ENCODE measurements at places on chromosomes 4 and X.

DNA sequence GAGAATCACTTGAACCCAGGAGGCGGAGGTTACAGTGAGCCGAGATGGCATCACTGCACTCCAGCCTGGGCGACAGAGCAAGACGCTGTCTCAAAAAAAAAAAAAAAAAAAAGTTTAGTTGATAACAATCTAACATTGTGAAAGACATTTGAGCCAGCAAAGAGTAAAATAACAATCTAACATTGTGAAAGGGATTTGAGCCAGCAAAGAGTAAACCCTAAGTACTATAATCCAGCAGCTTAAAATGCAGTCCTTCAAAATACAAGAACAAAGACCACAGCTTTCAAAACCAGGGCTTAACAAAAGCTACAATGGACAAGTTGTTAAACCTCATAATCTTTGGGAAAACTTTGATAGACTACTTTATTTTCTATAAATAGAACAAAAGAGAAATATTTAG is 16.9 kb downstream of the MFAP3L start:
- DNase-seq: peak; percentile 50

- no peak for DNase-seq
These were observed 32.7 kb downstream of the DHX15 start for GRCh38 chr4:24551492-24552289.

DNA sequence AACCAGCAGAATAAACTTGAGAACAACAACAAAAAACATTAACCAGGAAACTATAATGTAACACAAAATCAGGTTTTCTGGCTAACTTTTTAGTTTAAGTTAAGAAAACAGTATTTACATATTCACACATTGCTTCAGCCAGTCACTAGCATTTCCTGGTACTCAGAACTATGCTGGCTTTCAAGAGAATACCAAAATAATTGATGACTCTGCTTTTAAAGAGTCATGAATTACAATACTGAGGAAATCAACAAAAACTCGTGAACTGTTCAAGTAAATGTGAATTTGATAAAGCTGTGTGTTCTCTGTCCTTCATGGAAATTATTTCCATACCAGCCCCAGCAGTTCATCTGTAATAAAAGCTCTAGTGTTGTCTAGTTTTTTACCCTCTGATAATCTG is 27.4 kb downstream of the PRSS12 start:
- no peak for DNase-seq

- no peak for DNase-seq
These were observed 289.9 kb downstream of the GASK1B start for GRCh38 chr4:157882901-157883300.

- peak; percentile 88 for DNase-seq
These were observed at the start of gene WWC2 for GRCh38 chr4:183098723-183099536. TSS of gene WWC2 (plus strand) at chr4:183099257. CDS start at chr4:183099492, 235 bp downstream.

- DNase-seq: no peak
These were observed 42.8 kb downstream of the ENPP6 start for GRCh38 chr4:184174571-184175488.

- DNase-seq: no peak
These were observed 177.4 kb upstream of the PPP1R2C start for GRCh38 chrX:42955349-42955748.

DNA sequence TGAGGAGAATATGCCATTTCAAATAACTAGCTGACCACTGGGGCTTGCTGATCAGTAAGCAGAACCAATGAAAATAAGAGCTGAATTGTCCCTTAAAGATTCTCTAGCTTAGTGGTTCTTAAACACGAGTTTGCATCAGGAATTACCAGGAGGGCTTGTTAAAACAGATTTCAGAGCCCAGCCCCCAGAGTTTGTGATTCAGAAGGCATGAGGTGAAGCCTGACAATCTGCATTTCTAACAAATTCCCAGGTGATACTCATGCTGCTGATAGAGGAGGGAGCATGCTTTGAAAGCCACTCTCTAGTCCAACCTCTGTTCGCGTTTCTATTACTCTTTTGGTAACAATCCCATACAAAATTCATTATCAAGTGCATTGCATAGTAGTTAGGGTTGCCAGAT is 35.5 kb downstream of the DCX start:
- DNase-seq: no peak

All from NCI-H82 (cell line).